ENCODE measurements at places on chromosomes 2 and 18. TPM values are rescaled to one million over a fixed set of nuclear protein-coding genes. Genes with fewer than 3 reads are reported as not detected.

DNA sequence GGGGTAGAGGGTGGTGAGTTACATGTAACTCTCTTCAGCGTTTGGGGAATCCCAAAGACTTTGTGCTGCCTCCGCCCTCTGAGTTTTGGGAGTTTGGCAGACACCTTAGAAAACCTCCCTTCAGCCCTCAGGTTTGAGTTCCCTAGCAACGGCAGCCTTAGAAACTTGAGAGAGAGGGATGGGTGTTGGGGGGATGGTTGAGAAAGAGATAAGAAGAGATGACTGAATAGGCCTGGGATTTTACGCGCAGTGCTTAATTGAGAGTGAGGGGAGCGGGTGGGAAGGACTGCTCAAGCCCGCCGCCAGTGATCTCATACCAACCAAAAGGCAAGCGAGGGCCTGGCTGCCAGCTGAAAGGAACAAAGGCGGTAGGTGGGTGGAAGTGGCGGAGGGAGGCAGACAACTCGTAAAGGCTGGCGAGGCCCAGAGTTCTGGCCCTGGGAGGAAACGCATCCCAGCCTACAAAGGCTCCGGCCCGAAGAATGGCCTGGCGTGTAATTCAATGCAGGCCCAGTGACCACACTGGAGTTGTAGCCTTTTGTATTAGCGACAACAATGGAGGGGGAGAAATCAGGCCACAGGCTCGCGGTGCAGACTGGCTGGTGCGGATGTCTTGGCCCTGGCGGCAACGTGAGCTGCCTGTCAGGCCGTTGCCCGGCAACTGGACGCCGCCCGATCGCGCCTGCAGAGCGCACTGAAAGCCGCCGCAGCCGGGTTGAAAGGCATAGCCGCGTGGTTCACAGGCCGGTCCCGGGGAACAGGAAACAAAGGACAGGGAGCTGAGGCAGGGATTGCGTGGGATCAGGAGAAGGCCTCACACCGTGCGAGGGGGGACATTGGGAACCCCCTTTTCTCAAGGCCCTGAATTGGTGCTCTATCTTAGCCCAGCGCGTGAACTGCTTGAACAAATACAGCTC, 39.9 kb upstream of the DARS1 start:
- DNase-seq: peak; percentile 78

DNA sequence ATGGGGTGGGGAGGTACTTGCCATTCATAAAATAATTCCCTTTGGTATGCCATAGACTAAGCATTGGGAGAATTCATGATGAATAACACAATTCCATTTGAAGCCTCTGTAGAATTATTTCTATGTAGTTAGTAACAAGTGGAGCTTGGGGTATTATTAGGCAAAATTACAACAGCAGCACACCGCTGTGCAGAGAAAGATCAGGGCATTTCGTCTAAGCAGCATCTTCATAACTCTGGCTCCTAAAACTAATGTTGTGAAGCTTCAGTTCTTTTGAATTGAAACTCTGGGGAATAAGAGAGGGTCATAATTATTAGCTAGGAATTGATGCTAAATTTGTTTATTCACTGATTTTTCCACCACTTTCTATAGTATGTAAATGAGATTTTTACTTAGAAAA, 630.7 kb downstream of the DCC start:
- no peak for DNase-seq

DNA sequence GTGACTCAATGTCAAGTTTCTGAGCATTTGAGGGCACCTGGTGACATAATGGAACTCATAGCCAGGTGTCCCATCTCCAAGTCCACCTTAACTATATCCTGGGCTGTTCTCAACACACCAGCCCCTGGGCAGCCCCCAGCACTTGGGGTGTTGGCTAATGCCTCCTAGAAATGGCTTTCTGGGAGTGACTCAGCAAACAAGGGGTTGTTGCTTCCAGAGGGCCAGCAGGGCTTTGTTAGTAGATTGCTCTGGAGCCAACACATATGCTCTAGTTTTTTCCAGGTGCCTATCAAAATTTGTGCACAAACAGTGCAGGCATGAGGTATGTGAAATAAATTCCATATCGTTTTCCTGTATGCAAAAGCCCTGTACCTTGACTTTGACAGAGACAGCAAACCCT, 448.4 kb downstream of the SLC4A3 start:
- no peak for DNase-seq

DNA sequence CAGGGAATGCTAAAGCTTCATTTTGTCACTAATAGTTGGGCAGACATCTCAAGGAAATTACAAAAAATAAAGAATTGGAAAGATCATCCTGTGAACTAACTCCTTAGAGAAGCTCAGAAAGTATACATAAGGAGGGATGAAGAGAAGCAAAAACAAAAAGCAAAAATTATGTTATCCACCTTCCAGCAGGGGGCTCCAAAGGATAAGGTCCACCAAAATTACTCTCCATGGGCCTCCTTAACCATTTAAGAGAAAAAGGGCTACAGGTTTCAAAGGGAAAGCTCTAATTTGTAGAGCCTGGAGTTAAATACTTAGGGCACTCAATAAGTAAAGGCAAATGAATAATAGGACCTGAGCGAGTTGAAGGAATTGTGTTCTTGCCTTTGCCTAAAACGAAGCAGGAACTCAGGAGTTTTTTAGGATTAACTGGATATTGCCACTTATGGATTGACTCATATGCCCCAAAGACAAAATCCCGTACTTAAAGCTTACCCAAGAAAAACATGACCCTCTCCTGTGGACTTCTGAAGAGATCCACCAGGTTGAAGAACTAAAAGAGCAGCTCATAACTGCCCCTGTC, 1167.9 kb downstream of the DSC3 start:
- peak; percentile 16 for DNase-seq

DNA sequence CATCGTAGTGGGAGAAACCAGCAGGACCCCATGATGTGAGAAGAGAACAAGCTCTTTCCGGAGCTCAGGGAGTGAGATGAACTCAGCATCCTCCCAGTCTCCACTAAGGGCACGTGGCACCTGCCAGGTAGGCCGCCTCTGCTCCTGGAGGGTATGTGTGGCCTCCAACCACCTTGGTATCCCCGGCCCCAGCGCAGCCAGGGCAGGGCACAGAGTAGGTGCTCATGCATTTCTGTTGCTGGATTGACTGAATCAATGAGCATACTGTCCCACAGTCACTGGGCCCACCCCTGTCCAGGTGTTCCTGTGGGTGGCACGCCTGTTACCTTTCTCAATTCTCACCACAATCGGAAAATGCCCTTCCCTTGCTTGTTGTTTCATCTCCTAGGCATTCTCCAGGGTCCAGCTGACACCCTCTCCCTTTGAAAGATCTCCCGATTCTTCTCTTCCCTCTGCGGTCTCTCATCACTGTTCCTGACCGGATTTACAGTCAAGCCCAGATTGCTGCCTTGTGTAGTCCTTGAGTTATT, 138.5 kb upstream of the SMAD2 start:
- no peak for DNase-seq

- DNase-seq: no peak
These were observed 82.7 kb downstream of the SH3BP4 start for GRCh38 chr2:235034265-235035118.

- no peak for DNase-seq
These were observed 223.8 kb downstream of the DLGAP1 start for GRCh38 chr18:4231260-4231659.

DNA sequence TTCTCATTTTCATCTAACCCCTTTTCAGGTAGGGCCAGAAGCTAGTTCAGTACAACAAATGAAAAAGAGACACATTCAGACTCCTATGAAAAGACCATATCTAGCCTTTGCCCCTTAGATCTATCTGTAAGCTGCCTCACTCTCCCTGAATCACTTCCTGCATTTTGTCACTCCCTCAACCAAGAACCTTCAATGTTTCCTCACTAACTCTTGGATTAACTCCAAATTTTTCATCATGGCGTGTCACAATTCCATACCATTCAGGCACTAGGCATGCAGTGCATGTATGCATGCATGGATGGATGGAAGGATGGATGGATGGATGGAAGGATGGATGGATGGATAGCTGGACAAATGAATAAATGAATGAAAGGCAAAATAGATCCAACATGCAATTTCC, 356.9 kb downstream of the TNS1 start:
- no peak for DNase-seq

DNA sequence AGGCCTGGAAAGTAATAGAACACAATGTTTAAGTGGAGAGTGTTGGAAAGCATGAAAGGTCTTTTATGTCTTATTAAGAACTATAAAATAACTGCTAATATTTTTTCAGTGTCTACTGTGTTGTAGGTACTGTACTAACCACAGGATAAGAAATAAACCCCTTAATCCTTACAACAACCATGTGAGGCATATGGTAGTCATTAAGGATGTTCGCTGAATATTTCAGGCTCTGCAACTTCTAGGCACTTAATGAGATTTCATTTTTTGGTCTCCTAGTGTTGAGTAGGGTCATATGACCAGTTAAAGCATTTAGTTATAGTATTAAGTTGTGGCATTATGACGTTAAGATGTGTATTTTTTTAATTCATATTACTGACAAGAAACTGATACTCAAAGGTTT, 346.6 kb upstream of the KCNH7 start:
- no peak for DNase-seq

- peak; percentile 6 for DNase-seq
These were observed 4.6 kb downstream of the INHA start for GRCh38 chr2:219576505-219577388.

DNA sequence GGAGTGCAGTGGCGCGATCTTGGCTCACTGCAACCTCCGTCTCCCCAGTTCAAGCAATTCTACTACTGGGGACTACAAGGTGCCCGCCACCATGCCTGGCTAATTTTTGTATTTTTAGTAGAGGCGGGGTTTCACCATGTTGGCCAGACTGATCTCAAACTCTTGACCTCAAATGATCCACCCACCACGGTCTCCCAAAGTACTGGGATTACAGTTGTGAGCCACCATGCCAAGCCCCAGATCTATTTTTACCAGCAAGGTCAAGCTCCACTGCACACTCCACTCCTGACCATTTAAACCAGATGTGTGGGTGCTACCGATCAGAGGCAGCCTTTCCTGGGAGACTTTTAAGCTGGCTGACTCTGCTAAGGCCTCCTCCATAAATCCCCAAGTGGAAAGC, 67.5 kb upstream of the CD226 start:
- no peak for DNase-seq

DNA sequence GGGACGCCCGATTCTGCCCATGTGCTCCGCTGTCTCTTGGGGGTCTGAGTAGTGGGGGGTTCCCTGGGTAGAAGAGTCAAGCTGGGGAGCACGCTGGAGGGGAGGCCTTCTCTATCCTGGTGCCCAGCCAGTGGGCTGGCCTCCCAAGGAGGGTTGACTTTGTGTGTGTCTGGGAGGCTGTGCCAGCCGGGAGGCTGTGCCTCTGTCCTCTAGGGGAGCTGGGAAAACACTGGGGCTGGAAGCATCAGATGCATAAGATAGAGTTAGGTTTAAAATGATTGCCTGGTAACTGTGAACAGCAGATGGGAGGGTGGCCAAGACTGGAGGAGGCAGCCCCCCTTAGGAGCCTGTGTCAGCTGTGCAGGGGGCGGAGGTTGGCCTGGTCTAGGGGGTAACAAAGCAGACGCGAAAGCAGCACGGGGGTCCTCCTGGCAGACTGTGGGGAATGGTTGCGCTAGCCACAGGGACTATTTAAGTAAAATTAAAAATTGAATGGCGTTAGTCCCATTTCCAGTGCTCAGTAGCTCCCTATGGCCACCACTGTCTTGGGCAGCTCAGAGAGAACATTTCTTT, 1.3 kb downstream of the ING5 start:
- no peak for DNase-seq

DNA sequence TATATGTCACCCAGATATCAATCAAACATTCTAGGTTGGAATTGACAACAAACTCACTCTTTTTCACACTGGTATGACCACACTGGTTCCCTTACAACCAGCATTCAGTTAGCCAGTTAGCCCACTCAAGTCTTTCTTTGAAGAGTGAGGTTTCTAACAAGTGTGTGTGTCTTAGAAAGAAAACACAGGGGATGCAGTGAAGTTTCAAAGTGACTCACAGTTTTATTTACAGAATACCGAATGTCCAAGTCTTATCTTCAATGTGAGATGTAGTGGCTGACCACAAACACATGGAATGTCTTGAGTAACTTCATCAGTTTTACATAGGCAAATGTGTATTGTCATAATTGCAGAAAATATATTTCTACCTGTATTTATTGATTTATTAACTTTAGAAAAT, 274.7 kb upstream of the HNMT start:
- peak; percentile 65 for DNase-seq

DNA sequence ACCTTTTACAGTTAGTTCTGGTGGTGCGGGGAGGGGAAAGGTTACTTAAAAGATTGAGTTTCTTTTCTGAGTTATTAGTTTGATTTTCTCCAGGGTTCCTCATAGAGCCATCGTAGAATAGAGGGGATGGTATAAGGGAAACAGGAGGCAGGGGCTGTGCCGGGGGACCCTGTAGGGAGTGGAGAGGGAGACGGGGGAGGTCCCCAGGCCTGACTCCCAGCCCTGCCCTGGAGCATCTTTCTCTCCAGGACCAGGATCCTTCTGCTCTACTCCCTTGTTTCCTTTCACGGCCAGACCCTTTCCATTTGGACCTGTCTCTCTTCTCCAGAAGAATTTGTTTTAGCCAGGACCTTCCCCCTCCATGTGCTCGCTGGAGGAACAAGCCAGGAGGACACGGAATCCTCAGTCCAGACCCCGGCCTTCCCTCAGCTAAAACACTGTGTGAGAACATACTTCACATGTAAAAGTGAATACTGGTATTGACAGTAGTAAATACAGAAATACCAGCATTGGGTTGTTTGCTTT, 35.4 kb downstream of the DGKD start:
- DNase-seq: no peak

DNA sequence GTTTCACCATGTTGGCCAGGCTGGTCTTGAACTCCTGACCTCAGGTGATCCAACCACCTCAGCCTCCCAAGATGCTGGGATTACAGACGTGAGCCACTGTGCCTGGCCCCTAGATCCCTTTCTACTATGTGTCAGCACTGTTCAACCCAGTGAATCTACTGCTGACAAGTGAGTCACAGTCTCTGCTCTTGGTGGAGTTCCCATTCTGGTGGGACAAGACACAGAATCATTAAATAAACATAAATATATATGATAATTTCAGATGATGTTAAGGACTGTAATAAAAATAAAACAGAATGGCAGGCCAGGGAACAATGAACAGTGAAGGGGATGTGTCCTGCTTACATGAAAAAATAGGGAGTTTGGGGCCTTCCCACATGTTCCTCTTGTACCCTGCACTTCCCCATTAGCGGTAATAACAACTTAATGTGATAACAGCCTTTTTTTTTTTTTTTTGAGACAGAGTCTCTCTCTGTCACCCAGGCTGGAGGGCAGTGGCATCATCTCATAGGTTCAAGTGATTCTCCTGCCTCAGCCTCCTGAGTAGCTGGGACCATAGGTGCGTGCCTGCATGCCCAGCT, 112.2 kb downstream of the CPO start:
- DNase-seq: no peak

- no peak for DNase-seq
These were observed 92.6 kb downstream of the LDLRAD4 start for GRCh38 chr18:13311193-13311592.

GRCh38 chr2:29072971-29073725, 1.2 kb downstream of the PCARE start:
- DNase-seq: no peak

The ACVR1C gene
- 0.62 TPM for total RNA-seq

The CIB4 gene
- not detected for total RNA-seq

The MYL1 gene
- 11.1 TPM for total RNA-seq
